ENCODE measurements at places on chromosomes 3 and 15.

- DNase-seq, result no peak
Measured at GRCh38 chr3:135136361-135137100, 341.5 kb downstream of the EPHB1 start.

DNA sequence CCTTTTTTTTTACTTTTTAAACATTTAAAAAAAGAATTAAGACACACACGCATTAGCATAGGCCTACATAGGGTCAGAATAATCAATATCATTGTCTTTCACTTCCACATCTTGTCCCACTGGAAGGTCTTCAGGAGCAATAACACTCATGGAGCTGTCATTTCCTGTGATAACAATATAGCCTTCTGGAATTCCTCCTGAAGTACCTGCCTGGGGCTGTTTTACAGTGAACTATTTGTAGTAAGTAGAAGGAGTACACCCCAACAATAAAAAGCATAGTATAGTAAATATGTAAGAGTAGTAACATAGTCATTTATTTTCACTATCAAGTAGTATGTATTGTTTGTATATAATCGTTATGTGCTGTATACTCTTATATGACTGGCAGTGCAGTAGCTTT, 19.5 kb upstream of the CLDN18 start:
- no peak for DNase-seq

DNA sequence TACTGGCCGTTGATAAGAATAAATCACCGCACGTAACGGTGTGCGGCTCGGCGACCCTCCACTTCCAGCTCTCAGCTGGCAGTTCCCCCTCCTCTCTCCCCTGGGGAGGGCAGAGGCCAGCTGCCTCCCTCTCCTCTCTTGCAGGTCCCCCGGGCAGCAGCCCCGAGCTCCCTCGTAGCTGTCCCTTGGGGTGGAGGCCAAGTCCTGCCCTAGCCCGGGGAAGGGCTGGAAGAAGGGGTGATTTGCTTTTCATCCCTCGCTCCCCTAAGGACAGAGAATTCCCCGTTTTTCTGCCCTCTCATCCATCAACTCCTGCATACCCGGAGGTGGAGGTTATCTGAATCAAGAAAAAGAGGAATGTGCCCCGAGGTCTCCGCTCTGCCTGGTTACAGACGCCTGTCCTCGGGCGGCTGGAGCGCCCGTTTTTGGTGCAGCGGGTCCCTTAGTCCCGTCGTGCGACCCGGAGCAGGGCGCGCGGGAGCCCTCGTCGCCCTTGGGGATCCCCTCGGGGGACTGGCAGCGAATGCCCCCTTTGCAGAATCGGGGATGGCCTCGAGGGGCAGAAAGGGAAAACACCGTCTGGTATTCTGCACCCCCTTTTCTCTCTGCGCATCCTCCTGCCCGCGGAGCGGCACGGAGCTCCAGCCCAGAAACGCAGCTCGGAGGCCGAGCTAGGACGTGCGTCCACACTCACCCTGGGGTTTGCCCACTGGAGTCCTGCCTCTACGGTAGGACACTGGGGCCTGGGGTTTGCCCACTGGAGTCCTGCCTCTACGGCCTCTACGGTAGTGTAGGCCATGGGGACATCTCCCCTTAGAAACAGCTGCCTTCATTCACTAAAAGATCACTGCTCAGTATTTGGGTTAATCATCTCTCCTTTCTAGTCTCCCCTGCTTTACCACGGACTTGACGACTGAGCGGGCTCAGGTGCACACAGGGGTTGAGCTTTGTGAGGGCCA, 2.2 kb downstream of the PTPRG start:
- DNase-seq, result no peak

DNA sequence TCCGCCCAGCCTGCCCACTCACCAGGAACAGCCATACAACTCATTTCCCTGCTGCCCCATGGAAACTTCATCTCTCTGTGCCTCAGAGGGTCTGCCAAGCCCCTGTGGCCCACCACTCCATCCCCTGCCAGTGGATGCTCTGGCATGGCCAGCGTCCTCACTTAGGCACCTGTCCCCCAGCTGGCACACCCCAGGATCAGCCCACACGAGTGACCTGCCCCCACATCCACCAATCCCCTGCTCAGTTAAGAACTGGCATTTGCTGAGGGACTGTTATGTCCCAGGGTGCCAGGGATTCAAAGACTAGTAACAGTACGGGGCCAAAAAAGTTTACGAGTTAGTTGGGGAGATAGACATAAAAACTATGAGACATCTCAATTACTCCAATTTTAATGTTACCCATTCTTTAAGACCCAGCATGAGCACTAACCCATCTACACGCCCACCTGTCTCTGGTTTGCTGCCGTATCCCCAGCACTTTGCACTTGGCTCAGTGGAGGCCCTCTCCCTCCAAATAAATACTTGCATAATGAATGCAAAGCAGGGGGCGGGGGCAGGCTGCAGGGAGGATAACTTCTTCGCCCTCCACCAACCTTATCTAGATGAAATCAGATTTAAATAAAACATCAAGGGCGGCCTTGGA, 11.6 kb upstream of the BAHD1 start:
- DNase-seq, result no peak

DNA sequence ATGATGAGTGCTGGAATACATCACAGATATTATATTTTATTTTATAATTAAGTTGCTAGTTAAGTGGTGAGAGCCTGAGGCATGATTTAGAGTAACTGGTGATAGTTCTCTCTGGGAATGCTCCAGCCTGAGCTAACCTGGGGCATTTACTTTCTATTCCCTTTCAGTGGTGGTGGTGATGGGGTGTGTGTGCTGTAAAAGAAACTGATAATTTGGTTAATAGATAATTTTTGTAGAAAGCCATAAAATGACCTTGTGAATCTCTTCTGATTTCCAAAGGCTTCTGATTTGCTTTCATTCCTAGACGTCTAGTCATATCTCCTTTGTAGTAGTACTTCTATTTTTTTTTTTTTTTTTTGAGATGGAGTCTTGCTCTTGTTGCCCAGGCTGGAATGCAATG, 46.8 kb upstream of the DPPA4 start:
- no peak for DNase-seq

- DNase-seq, result peak; percentile 59
Measured at GRCh38 chr3:18425641-18426257, 610 bp upstream of the SATB1 start.

DNA sequence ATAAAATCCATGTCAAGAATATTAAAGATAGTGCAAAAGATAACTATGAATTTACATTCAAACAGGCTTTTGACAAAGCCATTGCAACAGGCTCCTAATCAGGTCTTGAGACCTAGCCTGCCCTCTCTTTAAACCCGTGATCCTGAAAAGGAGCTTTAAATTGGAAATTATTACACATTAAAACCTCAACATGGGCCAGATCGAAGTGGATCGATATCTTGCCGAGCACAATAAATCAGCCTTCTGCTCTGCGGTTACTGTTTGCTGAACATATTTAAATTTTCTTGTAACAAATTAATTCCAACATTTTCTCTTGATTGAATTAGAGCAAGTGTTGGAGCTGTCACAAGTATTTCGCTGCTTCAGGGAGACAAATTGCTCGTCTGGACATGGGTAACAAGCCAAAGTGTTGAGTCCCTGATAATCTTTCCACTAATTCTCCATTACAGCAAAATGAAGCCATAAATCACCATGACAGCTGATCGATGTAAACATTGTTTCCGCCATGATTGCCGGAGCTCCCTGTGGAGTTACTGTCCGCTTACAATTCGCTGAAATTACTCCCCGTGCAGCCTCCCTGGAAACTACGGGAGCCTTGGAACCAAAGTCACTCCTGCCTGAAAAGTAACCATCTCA, 47.6 kb downstream of the SHOX2 start:
- peak; percentile 2 for DNase-seq

DNA sequence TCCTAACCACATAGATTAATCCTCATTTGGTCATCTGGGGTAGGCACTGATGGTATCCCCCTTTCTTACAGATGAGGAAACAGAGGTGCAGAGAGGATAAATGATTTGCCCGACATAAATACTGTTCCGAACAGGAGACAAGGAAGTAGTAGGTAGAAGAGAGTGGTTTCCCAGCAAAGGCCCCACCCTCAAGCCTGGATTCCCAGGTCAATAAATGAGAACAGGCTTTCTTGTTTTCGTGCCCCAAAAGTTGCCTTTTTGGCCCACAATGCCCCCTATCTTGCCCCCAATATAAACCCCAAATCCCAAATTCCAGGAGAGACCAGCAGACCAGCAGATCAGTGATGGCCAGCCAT, 125.5 kb upstream of the PRR20G start:
- no peak for DNase-seq

DNA sequence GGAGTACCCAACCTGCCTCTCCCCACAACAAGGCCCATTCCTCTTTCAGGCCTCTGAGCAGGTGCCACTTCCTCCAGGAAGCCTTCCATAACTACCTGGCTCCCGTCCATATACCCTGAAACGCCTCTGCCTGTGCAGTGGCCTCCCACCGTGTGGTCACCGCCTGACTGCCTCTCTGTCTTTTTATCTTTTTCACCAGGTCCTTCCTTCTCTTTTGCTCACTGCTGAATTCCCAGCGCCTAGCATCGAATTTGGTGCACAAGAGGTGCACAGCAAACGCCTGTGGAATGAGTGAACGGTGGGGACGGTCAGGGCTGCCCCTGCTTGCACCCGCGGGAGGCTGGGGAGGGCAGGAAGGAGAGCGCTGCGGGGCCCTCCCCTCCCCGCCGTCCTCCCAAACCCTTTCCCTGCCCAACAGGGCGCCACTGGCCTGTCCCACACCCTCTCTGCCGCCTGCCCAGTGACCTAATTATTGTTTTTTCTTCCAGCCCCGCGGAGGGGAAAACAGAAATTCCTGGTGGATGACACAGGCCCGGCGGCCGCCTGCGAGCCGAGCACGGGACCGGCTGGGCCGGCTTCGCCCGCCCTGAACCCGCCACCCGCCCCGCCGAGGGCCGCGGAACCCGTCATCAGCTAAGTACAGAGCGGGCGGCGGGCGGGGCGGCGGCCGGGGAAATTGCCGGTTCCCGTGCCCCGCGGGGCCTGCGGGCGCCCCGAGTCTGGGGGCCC, 140.1 kb downstream of the SMAD6 start:
- no peak for DNase-seq

- no peak for DNase-seq
Measured at GRCh38 chr15:65249641-65250040, 37.0 kb downstream of the PARP16 start.

- no peak for DNase-seq
Measured at GRCh38 chr3:148360051-148360450, 337.7 kb upstream of the AGTR1 start.

- no peak for DNase-seq
Measured at GRCh38 chr15:68401496-68402431, 30.2 kb downstream of the ITGA11 start.

- DNase-seq, result no peak
Measured at GRCh38 chr3:187979564-187979963, 174.4 kb upstream of the LPP start.

DNA sequence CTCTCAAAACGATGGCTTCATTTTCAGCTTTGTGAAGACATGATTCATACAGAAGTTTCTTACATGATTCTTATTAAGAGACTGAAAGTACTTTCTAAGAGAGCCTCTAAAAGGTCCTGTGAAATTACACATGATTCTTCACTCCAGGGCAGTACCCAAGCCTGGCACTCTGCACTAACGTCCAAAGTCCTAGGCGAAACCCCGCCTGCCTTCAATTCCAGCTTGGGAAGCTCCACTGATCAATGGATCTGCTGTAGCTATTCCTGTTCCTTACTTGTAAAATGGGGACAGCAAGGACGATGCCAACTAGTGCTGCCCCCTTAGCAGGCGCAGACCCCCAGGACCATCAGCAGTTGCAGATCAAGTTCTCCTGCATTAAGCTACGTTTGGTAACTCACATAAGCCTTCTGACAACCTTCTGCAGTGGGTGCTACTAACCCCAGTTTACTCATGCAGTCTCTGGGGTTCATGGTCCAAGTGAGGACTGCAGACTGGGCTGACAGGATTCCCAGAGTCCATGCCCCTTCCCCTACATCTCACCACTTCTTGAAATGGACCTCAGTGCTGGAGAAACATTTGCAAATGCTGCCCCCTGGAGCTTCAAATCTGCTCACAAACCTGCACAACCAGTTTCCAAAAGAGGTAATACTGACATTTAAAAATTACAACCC, 10.6 kb downstream of the CHCHD4 start:
- DNase-seq, result no peak

DNA sequence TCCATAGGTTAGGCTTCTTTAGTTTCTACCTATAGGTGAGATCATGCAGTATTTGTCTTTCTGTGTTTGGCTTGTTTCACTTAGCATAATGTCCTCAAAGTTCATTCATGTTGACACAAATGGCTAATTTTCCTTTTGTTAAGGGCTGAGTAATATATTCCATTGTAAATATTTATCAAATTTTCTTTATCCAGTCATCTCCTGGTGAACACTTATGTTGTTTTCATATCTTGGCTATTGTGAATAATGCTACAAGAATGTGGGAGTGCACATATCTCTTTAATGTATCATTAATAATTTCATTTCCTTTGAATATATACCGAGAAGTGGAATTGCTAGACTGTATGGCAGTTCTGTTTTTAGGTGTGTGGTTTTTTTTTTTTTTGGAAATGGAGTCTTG, 250.9 kb upstream of the SEMA6D start:
- DNase-seq, result no peak

- no peak for DNase-seq
Measured at GRCh38 chr3:124486324-124486723, 243.9 kb upstream of the UMPS start.

Measured in NCI-H1092 (cell line).